ENCODE measurements at places on chromosomes 2 and 18.

DNA sequence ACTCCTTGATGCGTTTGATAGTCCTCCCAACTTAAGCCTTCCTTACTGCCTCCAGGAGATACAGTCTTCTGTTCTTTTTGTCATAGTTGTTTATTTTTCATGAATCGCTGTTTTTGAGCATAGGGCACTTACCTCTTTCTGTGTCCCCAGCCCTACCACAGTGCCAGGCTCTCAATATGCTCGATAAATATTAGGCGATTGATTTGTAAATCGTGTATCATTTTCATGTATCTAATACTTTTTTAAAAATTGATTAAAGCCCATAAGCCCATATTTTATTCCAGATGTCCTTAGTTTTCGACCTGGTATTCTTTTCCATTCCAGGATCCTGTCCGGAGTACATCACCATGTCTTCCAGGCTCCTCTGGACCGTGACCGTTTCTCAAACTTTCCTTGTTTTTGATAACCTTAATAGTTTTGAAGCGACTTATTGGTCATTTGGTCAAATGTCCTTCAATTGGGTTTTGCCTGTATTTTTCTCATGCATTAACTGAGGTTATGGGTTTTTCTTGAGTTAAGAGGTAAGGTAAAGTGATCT lies 444 bp upstream of the MMADHC start:
- no peak for DNase-seq

GRCh38 chr2:68172521-68172920 lies 14.8 kb downstream of the PNO1 start:
- DNase-seq: no peak

DNA sequence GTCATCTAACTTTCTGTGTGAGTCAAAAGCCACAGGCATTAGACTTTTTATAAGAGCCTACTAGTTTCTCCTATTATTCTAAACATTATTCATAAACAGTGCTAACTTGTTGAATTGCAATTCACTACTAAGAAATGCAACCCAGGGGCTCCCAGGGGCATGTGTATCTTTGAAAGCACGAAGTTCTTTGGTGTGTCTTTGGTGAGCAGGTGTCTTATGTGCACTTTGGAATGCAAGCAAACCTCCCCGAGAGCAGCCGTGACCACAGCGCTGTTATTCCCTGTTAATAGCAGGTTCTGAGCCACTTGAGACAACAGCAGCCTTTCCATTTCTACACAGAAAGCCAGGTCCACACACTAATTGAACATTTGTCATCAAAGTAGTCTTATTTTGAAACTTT lies 123.5 kb downstream of the PRKRA start:
- DNase-seq: no peak

DNA sequence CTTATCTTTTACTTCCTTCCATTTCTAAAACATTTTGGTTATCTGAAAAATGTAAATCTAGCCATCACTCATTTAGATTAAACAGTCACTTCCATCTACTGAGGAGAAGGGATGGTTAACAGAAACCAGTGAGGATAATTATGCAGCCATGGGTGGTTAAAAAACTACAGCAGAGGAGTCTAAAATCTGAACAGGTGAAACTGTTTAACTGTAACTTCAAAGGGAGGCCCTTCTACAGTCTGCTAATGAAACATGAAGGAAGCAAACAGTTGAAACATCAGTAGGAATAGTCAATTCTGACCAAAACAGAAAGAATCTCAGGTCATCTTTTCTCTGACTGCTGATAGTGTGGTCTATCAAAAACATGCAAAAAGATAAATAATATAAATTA lies 71.0 kb downstream of the DTNB start:
- no peak for DNase-seq

- no peak for DNase-seq
Measured at GRCh38 chr2:201854841-201855240, 48.5 kb downstream of the CDK15 start.

DNA sequence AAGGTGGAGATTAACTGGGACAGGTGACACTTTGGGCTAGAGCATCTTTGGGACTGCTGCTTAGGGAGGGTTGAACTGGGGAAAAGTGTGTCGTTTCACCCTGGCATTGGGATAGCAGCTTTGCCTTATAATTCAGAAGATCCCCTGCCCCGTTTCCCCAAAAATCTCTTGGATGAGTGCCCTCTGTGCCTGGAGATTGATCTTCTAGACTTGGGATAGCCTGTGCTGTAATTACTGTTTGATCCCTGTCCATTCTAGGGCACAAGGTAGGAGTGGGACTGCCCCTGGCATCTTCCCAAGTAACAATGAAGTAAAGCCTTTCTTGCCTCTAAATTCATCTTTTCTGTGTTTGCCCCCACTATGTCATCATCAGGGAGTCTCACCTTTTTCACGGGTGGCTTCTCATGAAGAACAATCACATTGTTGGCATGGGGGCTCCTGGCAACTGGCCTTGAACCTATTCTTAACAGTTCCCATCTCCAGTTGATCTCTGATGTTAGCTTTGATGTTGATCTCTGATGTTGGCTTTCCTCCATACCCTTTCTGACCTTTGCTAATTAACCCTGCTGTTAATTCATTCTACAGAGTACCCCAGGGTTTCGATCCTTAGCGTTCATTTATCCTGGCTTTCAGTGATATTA lies 21.6 kb downstream of the MTHFD2 start:
- no peak for DNase-seq

- DNase-seq: no peak
Measured at GRCh38 chr2:17461087-17461475, 57.2 kb downstream of the RAD51AP2 start.

- no peak for DNase-seq
Measured at GRCh38 chr2:939936-940601, 10.6 kb upstream of the SNTG2 start.

- peak; percentile 22 for DNase-seq
Measured at GRCh38 chr2:26942543-26943295, 27.7 kb upstream of the MAPRE3 start.

DNA sequence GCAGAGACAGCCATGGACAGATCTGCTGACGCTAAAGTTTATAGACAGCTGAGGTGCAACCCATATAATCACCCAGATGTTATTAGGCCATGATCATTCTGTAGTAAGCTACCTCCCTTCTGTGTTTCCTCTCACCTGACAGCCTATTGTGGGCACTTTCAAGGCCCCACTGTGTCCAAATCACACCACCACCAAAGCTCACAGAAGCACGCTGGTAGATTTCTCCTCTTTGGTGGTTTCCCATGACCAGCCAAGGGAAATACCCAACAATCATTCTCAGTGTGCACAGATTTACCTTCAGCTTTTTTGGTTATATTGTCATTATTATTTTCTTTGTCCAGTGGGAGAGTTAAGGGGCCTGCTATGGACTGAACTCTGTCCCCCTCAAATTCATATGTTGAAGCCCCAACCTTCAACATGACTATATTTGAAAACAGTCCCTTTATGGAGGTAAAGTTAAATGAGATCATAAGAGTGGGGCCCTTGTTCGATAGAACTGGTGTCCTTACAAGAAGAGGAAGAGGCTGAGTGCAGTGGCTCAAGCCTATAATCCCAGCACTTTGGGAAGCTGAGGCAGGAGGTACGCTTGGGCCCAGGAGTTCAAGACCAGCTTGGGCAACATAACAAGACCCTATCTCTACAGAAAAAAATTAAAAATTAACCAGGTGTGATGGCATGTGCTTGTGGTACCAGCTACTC lies 74.0 kb upstream of the MSH6 start:
- DNase-seq: no peak

- DNase-seq: no peak
Measured at GRCh38 chr2:154078926-154079325, 207.2 kb downstream of the GALNT13 start.

DNA sequence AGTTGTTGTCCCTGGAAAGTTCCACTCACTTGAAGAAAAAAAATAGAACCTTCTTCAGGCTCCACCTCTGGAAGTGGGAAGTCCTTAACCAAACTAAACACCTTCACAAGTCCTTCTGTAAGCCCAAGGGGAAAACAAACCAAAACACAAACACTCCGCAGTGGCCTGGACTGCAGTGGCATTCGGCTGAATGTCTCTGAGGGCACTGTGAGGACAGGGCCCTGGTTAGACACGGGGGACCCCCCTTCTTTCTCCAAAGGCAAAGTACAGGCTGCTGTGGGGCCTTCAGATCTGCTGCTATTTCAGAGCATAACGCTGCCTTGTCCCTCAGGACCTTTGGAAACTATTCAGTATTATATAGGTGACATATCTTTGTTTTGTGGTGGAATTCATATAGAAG lies 28.1 kb downstream of the FOSL2 start:
- no peak for DNase-seq

DNA sequence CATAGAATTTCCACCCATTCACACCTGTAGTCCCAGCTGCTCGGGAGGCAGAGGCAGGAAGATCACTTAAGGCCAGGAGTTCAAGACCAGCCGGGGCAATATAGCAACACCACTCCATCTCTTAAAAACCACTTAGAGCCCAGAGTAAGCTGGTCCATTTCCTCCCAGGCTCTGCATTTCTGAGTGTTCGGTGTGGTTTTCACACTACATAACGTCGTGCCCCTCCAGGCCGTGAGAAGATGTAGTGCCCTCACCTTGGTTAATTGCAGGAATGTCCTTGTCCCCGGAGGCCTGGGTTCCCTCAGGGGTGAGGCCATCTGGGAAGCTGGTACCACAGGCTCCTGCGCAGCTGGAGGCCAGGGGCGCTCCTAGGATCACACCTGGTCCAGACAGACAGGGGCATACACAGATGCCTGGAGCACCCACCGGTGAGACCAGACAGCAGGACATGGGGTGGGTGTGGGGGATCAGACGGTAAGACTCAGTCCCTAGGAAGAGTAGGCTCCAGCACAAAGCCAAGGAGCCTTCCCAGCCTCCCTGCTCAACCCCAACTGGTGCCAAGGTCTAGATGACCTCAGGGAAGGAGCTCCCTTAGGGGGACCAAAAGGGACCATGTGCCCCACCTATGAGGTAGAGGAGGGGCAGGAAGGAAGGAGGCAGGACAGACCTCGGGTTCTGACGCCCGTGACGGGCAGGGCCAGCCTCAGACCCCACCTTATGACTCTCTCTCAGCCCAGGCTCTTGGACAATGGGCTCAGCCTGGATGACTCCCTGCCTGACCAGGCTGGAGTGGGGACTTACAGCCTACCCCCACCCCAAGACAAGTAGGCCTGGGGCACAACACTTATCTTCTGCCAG lies 752 bp downstream of the ASTL start:
- DNase-seq: no peak

- DNase-seq: no peak
Measured at GRCh38 chr18:58013241-58014211, 30.5 kb upstream of the NEDD4L start.

- DNase-seq: no peak
Measured at GRCh38 chr2:107584577-107584976, 242.1 kb upstream of the RGPD4 start.

DNA sequence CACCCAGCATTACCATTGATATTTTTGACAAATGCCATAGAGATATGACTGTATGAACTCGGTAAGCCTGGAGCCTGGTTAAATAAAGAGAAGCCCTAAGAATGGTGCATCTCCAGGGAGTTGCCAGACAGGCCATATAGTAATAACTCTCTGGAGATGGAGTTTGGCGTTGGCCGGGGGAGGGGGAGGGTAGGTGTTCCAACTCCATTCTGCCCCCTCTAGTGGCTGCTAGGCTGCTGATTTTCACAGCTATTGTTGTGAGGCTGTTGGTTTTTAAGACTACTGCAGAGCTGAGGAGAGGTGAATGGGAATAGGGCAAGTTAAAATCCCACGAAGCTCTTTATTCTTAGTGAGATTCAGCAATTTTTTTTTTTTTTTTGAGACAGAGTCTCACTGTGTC lies 99.9 kb downstream of the GALNT14 start:
- no peak for DNase-seq

DNA sequence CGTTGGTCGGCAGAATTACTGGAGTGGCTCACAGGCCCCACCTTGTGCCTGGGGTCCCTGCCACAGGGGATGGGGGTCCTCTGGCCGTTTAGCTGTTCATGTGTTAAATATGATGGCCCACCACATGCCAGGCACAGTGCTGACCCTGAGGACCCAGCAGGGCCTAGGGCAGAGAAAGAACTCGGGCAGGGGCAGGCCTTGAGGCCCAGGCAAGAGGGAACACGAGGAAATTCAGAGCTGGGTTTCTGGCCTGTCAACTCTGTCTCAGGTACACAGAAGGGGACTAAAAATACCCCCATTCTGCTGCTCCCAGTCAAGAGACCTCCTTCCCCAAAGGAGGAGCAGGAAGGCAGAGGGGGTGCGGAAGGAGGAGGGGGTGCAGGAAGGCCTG lies 66.2 kb downstream of the DNMT3A start:
- no peak for DNase-seq

- DNase-seq: no peak
Measured at GRCh38 chr2:28155086-28155485, 237.6 kb upstream of the FOSL2 start.

- DNase-seq: no peak
Measured at GRCh38 chr2:71798266-71799012, 345.1 kb downstream of the DYSF start.

- DNase-seq: no peak
Measured at GRCh38 chr2:12556762-12557161, 160.0 kb upstream of the TRIB2 start.

DNA sequence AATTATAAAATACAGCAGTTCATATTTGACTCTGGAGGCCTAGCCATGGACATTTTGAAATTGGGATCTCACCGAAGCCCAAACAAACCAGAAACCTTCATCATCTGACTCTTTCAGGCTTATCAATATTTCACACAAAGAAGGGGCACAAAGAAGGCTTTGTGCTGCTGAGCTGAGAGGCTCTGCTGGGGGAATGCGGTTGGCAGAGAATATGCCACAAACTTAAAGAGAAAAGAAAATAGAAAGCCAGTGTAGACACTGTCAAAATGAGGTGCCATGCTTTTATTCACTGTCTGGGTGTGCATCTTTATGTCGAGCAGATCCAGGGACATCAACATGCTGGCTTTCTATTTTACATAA lies 162.6 kb downstream of the QPCT start:
- no peak for DNase-seq

GRCh38 chr2:165818920-165819319 lies 24.9 kb upstream of the GALNT3 start:
- DNase-seq: no peak

DNA sequence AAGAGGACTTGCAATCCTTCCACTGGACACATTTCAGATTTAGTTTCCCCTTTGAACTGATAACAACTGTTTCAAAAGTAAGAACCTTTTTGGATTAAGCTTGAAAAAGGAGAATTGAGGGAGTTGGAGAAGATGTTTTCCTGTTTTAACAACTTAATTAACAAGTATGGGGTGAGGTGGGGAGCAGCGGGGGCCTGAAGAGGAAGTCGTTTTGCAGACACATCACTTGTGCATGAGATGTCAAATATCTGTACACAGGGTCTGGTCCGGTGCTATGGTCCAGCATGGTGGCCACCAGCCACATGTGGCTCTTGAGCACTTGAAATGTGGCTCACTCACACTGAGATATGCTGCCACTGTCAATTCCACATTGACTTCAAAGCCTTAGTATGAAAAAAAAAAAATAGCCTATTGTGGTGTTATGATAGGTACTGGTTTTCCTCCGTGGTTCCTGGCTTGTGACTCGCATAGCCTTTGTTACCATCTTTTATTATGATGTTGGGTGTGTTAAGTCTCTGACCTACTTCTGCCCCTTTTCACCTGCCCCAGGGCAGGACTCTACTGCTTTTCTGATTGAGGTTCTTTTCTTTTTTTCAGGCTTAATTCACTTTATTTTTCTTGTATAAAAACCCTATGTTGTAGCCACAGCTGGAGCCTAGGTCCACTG lies 205.5 kb downstream of the BCL2 start:
- DNase-seq: no peak

All from GDM1 (cell line).